ENCODE measurements at places on chromosomes 3 and 15.

GRCh38 chr15:34650177-34650576 is 66.7 kb upstream of the GOLGA8B start:
- no peak for DNase-seq

DNA sequence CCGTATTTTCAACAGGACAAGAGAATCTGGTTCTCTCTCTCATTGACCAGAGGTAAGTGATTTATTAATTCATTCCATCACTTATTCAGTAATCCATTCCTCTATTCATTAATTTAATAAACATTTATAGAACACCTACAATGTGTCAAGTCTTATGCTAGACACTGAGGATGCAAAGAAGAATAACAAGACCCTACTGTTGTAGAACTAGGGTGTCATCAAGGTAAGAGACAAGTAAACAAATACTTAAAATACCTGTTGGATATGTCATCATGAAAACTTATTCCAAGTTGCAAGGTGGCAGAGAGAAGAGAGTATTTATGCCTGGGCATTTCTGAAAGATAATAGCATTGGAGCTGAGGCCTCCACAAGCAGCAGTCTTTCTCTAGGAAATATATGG is 257.8 kb downstream of the CDIN1 start:
- DNase-seq = no peak

GRCh38 chr15:48996276-48996675 is 32.6 kb upstream of the SHC4 start:
- DNase-seq = no peak

DNA sequence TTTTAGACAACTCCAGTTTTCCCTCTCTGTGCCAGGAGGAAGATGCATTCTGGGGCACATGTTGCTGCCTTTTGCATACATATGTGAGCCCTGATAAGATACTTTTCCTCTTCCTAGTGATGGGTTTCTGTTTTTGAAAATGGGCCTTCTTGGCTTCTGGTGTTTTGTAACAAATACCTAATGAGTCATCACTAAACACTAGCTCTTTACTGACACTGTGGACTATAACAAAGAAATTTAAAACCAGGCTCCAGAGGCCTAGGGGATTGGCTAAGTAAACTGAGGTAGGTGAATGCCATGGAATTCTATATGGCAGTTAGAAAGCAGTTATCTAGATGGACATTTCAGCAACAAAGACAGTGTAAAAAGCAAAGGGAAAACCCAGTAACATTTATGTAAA is 93.4 kb upstream of the NR2E3 start:
- no peak for DNase-seq

DNA sequence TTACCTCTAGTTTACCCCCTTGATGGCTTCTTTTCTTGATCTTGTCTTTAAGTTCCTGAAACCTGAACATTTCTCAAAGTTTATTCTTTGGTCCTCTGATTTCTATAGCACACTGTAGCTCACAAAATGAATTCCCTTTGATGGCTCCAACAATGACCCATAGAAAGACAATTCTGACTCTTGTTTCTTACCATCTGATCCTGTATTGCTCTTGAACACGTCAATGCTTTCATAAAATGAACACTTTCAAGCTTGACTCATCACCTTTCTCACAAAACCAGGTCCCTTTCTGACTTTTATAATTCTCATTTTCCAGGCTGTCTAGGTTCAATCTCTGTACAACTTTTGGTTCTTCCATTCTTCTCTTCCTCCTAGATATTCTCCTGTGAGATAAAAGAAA is 5.7 kb upstream of the GAP43 start:
- no peak for DNase-seq

DNA sequence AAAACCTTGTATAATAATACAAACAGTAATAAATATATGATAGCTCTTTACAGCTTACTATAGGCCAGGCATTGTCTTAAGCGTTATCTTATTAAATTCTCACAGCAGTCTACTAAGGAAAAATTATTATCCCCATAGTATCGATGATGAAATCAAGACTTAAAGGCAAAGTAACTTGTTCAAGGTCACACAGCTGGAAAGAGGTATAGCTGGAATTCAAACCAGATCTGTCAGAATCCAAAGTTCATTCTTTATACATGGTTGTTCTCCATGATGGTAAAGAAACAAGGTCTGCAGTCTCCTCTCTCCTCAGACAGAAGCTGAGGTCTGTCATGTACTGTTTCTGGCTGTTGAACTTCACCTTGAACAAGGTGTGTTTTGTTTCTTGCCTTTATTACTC is 15.4 kb upstream of the SLC22A13 start:
- no peak for DNase-seq

GRCh38 chr3:76753599-76753998 is 286.3 kb upstream of the ROBO2 start:
- no peak for DNase-seq

DNA sequence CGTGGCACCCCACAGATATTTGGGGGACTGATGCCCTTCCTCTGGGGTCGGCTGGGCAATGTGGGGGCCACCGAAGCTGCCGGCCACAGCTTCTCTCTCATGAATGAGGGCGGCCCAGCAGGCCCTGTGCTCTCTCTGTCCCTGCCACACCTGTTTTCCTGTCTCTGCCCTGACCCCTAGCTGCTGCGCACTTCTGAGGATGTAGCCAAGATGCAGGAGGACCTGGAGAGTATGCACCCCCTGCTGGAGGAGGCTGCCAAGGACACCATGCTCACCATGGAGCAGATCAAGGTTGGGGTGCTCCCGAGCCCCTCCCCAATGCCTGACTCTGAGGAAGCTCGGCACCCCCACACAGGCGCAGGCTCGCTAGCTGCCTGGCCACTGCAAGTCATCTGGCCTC is 59.7 kb downstream of the SEMA3G start:
- DNase-seq = peak; percentile 80

DNA sequence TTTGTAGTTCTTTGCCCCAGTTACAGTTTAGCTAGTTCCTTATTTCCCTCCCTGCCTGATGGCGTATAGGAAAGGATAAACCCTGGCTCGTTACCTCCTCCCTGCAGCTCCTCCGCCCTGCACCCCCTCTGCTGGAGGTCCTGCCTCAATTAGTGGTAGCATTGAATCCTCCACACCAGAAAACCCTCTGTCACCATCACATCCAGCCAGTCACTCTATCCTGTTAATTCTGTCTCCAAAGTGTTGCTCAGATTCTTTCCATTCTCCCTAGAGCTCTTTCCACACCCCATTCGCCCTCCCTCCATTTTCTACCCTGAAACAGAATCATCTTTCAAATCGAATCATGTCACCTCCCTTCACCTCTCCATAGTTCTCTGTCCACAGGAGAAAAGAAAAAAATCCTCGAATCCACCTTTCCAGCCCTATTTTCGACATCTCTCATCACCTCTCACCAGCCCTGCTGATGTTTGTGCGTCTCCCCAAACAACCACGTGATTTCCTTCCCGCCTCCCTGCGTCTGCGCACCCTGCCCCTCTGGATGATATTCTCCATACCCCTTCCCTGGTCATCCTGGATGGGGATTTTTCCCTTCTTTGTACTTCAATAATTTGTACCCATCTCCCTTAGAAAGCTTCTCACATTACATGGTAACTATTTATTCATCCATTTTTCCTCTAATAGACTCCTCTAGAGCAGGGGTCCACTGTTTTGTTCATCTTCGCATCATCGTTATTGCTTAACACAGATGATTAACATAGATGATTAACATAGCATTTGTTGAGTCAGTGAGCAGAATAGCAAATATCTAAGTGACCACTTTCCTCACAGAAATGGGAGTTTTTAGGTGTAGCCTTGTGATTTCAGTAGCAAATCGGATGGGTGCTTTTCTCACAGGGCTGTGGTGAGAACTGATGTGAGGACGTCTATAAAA is 37.1 kb downstream of the MAP3K13 start:
- DNase-seq = no peak

- no peak for DNase-seq
Observed at GRCh38 chr3:15927969-15928368, 130.2 kb upstream of the ANKRD28 start.

DNA sequence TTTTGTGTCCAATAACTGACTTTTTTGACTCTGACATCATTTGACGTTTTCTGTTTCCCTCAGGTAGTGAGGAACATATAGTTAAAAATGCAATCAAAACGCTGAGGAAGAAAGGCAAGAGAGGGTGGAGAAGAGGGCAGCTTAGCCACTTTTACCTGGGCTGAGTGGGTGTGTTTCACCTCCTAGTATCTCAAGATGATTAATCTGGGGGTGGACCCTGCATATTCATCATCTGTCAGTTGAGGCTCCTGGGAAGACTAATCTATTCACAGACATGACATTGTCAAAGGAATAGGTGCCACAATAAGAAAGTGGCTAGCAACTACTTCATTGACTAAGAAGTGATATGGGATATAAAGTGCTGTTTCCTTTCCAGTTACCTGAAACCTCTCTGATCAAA is 331.5 kb upstream of the RARB start:
- DNase-seq = no peak

DNA sequence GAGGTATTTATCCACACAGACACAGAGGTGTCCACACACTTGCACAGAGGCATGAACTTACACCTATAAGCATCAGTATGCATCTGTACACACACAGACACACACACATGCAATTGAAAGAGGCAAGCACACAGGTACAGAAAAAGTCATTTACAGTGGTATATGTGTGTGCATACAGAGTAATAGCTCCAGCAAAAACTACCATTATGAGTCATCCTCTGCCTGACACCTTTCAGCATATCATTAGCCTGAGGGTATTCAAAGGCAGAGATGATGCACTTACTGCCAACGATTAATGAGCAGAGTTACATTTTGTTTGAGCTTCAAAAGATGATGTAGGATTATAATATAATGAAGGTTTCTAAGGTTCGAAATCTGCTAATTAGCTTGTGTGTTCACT is 100.3 kb upstream of the TPRG1 start:
- DNase-seq = no peak

DNA sequence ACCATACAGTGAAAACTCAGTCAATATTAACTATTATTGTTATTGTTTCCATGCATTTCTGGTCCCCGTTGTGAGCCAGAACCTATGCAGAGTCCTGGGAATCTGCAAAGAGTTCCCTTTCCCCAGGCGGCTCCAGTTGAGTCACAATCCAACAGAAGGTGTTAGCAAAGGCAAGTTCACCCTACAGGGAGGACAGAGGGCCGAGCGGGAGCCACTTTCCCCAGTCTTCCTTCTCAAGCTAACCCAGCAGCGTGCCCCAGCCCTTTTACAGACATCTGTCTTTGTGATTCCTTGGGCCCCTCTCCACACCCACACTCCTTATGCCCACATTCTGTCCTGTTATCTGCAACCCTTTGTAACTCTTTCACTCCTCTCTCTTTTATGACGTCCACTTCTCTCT is 13.1 kb upstream of the LTF start:
- no peak for DNase-seq

DNA sequence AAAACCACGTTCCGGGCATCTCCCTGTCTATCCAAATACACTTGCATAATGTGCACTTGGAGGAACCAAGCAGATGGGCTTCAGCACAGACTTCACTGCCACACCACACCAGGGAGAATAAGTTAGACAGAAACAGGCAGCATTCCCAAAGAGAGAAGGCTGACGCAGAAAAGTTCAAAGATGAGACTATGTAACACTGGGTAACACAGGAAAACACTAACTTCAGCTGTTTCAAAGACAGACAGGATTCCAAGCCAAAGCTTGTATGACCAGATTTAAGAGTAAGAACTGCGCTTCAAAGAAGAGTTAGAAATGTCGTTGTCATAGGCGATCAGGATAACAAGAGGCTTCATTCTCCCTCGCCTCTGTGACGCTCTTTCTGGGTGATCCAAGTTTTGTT is 19.9 kb downstream of the SLC51A start:
- DNase-seq = no peak

DNA sequence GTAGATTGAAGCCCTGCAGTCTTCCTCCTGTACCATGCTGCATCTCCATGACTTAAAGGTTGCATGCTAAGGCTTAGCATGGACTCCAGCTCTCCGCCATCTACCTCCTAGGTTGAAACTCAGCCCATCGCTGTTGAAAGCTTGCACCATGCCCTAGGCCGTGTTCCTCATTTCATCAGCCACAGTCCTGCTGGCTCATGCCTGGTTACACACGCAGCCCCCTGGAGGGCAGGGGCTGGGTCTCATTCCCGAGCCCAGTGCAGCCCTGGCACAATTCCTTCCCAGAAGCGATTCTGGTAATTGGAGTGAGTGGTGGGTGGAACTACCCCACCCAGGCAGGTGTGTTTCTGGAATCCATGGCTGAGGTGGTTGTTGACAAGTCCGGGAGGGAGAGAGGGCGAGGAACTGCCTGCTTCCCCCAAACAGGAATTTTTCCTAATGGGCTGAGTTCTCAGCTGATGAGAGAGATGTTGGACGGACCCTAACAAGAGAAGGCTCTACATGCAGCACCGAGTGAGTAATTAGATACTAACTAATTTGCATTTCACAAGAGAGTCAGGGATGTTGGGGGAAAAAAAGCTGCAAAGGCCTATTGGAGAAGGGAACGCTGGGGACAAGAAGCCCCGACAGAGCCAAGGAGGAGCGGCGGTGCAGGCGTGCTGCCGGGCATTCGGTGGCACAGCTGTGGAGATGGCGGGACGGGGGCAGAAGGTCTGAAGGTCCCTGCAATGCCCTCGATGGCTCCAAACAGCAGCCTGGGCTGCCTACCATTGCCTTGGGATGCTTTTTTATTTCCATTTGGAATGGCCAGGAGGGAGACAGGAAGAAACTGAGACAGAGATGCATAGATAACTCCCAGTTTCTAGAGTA is 92.3 kb upstream of the TLE3 start:
- DNase-seq = no peak

DNA sequence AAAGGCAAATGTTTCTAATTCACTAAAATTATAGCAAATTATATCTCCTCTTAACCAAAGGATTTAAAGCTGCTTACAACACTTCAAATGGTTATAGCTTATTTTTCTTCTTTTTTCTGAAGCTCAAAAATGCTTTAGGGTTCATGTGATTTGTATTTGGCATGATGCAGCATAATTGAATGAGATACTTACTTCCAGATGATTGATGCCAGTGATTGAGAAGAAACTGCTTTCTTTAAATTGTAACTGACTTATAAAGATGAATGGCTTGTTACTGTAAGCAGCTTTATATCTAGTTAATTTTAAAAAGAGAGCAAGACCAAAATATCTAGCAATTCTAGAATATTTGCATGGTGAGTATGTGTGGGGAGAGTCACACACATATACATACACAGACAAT is 270.7 kb upstream of the THRB start:
- DNase-seq = no peak

- peak; percentile 58 for DNase-seq
Observed at GRCh38 chr3:131082871-131083863, 56.5 kb downstream of the NEK11 start.

- DNase-seq = no peak
Observed at GRCh38 chr3:7999384-7999783, 502.2 kb upstream of the LMCD1 start.

DNA sequence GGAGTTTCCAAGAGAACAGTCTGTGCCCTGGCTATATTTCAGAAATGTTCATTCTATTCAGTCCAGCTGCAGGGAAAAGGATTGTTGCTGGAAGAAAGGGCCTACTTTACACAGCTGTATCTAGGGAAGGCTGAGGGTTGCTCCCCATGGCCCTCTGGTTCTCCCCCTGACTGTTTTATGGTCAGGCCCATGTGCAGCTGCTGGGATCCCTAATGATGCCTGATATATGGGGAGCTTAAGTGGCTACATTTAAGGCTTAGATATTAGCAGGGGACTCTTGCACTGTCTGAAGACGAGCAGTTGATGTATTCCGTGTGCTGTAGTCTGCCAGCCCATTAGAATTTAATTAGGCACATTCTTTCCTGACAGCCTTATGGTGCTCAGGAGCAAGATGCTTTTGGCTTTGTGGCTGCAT is 72.0 kb downstream of the FAM43A start:
- DNase-seq = no peak

- peak; percentile 62 for DNase-seq
Observed at GRCh38 chr3:129974833-129975704, 549 bp downstream of the TRH start.

GRCh38 chr3:124976383-124976782 is 41.8 kb upstream of the MUC13 start:
- no peak for DNase-seq

Measured in D341Med (cell line).